Suprapubic skin (tissue), 4 donors: ENCODE measurements at places on chromosomes 7 and 10.

- no peak for DNase-seq
Measured at GRCh38 chr7:50818324-50818723, 35.6 kb upstream of the GRB10 start.

DNA sequence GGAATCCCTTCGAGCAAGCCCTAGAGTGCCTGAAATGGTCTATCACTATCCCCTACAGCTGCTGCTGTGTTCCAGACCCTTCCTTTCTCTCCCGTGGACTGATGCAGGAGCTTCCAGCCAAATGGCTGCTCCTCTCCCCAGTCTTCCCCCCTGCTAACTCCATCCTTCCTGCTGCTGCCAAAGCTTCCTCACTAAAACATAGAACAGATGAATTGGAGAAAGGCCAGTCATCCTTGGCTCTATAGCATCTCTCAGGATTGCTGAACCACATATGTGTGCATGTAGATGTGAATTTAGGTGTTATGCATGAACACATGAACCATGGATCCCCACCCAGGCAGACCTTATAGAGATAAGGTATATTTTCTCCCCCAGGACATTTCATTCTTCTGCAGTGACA is 60.7 kb downstream of the GPR26 start:
- DNase-seq, result no peak

- DNase-seq, result no peak
Measured at GRCh38 chr10:13959443-13960359, 371.0 kb downstream of the FRMD4A start.

GRCh38 chr10:129466703-129467358 is at the start of gene MGMT:
TSS of gene MGMT (plus strand) at chr10:129467241.
- DNase-seq, result peak; percentile 96

- no peak for DNase-seq
Measured at GRCh38 chr10:124448696-124449169, 1.1 kb downstream of the NKX1-2 start.

GRCh38 chr7:131385039-131385605 is 57.4 kb downstream of the MKLN1 start:
- DNase-seq, result no peak
